ENCODE measurements at places on chromosomes 12 and 14. TPM values are rescaled to one million over a fixed set of nuclear protein-coding genes. Genes with fewer than 3 reads are reported as not detected.

- DNase-seq = no peak
These were observed 42.1 kb downstream of the DYRK2 start for GRCh38 chr12:67690656-67691055.

- DNase-seq = peak; percentile 10
These were observed 28.7 kb downstream of the NKX2-8 start for GRCh38 chr14:36553656-36554260.

GRCh38 chr12:9751204-9752144, 9.2 kb downstream of the CD69 start:
- DNase-seq = no peak

GRCh38 chr12:25552681-25553080, 402 bp downstream of the LMNTD1 start:
- no peak for DNase-seq

- DNase-seq = no peak
These were observed 305.7 kb upstream of the SSTR1 start for GRCh38 chr14:37901978-37902377.

Gene RD3L
- 0.14 TPM for polyA plus RNA-seq

Gene PAPOLA
- 208 TPM for polyA plus RNA-seq

Gene PARPBP
- 15.4 TPM for polyA plus RNA-seq

Gene CDCA3
- polyA plus RNA-seq = 23.3 TPM

Gene KLRD1
- polyA plus RNA-seq = 0.80 TPM

Gene TROAP
- polyA plus RNA-seq = 17.6 TPM

Gene CISTR
- polyA plus RNA-seq = 0.23 TPM

Gene SERPINA3
- 0.19 TPM for polyA plus RNA-seq

Gene PAX9
- 0.20 TPM for polyA plus RNA-seq
